ENCODE measurements at places on chromosomes 4 and X.

DNA sequence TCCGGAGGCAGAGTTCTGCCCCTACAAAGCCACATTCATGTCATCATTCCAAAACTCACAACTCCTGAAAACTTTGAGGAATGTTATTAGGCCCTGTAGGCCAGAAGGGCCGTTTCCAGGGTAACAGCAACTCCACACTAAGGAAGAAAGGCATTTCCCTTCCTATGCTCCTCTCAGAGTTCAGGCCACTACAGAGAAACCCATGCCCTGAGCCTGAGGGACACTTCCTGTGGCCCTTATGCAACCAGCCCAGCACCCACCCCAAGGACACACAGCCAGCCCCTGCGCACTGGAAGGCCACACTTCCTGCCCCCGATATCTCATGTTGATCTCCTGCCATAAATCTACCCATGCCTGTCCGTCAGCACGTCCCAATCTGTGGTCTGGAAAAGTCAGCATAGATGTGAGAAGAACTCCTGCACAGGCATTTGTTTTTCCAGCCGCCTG lies 289.3 kb downstream of the BCOR start:
- DNase-seq, result no peak

- no peak for DNase-seq
These were observed 342.5 kb upstream of the NDST3 start for GRCh38 chr4:117691572-117692351.

- no peak for DNase-seq
These were observed 557.5 kb downstream of the PPARGC1A start for GRCh38 chr4:23332313-23332712.

DNA sequence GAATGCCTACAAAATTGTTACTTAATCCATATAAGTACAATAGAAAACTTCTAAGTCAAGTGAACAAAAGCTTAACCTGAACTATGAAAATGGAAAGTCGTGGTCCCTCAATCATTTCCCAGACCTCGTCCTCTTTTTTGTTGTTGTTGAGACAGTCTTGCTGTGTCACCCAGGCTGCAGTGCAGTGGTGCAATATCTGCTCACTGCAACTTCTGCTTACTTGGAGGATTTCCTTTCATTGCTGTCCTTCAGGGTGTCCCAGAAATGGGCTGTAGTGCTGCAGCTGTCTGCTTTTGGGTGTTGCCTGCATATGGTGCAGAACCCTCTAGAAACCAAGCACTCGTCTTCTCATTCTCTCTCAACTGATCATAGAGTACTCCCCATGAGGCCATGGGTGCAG lies 75.0 kb upstream of the IL2 start:
- DNase-seq, result no peak

DNA sequence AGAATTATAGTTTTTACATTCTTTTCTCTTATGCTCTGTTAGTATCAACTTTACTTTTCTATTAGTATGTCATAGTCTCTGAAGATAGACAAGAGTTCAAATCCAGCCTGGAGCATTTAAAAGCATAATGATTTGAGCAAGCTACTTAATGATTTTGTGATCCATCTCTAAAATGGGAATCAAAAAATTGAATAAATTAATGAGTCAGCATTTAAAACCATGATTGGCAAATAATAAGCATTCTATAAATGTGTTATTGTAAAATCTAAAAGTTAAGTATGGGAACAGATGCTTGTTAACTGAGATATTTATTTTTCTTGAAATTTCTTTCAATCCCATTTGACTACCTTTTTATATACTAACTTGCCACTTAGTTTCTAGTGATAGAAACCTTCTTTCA lies 391.6 kb downstream of the PCDH7 start:
- DNase-seq, result no peak

GRCh38 chr4:104631000-104631399 lies 136.3 kb upstream of the CXXC4 start:
- no peak for DNase-seq

GRCh38 chr4:15479089-15479912 lies 9.6 kb downstream of the CC2D2A start:
- DNase-seq, result peak; percentile 70

- no peak for DNase-seq
These were observed 3.6 kb downstream of the MAGIX start for GRCh38 chrX:49165901-49166881.

DNA sequence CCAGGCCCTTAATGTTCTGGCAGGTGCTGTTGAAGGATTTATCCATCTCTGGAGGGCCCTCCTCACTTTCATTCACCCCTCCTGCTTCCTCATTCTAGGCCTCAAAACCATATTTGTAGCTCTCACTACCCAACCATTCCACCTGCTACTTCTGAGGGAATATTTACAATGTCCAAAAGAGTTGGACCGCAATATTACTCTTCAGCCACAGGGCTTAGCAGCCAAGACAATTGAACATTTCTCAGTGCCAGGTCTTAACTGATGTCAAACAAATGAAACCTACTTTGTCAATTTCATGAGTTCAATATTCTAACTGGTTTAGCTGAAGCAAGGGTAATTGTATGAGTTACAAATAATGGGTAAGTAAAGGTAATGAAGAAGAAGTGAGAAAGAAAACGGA lies 113.2 kb downstream of the ENOX2 start:
- DNase-seq, result no peak

DNA sequence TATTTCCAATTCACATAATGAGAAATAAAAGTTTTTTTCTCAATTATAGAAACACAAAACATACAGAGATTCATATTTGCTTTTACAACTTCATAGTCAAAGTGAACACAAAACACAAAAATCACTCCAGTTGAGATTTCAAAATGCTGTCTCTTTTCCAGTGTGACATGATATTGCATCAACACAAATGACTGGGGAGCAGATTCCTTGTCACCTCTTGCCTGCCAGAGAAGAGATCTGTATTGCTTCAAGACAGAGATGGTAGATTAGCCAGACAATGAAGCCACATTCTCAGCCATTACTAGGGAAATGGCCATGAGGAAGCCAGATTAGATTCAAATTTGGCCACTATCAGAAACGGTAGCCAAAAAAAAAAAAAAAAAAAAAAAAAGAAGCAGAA lies 2313.1 kb upstream of the AGA start:
- no peak for DNase-seq

DNA sequence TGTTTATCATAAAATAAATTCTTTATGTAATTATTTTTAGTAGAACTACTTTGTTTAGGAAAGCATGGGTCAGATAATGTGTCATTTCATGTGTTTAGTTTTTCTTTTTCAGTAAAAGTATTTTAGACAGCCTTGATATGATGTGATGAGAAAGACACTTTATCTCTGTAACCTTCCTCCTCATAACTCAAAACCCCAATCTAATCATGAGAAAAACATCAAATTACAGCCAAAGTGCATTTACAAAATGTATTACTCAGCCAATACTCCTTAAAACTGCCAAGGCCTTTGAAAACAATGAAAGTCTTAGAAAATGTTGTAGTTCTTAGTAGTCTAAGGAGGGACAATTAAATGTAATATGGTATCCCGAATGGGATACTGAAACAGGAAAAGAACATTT lies 144.9 kb downstream of the GPM6A start:
- DNase-seq, result no peak

Measured in AG09319 (cell line).